ENCODE measurements at places on chromosomes 3 and 15.

DNA sequence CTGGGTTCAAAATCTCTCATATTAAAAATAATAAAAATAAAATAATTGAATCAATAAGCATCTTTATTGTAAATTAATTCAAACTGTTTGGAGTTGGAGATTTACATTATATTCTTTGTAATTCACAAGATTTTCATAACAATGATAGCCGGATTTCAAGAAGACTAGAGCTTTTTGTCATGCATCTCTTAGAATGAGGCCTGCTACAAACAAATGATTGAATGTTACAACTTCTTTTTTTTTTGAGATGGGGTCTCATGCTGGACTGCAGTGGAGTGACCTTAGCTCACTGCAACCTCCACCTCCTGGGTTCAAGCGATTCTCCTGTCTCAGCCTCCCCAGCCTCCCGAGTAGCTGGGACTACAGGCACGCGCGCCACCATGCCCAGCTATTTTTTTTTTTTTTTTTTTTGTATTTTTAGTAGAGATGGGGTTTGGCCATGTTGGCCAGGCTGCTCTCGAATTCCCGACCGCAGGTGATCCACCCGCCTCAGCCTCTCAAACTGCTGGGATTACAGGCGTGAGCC, 3.5 kb downstream of the SLTM start:
- DNase-seq, result no peak

DNA sequence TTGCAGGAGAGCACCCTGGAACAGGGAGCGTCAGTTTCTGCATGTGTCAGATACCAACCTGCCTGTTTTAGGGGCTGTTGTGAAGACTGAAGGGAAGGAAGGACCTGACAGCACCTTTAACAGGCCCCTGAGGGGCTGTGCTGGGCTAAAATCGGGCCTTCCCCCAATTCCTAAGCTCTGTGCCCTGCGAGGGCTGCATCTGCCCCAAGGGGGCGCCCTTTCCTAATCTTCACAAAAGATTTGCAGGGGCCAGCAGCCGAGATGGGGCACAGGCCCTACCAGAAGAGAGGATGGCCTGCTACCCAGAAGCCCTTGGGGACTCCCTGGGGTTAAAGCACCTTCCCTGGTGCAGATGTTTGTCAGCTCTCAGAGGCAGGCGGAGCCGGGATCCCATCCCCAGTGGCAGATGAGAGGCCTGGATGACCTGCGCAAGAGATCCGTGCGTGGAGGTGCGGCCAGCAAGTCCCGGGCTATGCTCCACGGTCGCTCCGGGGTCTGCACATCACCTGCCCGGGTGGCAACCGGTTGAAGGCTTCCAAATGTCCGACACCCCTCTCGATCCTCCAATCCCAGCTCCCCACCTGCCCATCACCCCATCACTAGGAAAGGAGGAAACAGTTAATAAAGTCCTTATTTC, 53.6 kb downstream of the RHCG start:
- DNase-seq, result no peak

DNA sequence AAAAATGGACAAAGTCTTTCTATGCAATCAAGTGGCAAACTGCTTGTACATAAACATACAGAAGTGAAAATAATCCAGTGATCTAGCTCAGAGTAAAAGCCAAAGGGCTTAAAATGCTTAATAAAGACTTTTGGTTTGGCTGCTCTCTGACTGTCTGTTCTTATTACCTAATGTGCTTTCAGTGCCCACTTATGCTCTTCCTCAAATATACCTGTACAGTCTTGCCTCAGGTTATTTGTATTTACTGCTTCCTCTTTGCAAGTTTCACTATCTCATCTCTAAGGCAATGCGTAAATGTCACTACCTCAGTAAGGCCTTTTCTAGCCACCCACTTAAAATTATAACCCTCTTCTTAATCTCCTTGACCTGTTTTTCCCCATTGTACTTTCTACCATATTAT, 171.8 kb downstream of the EPHA6 start:
- DNase-seq, result no peak

GRCh38 chr3:50545781-50546180, 21.8 kb downstream of the C3orf18 start:
- DNase-seq, result no peak

DNA sequence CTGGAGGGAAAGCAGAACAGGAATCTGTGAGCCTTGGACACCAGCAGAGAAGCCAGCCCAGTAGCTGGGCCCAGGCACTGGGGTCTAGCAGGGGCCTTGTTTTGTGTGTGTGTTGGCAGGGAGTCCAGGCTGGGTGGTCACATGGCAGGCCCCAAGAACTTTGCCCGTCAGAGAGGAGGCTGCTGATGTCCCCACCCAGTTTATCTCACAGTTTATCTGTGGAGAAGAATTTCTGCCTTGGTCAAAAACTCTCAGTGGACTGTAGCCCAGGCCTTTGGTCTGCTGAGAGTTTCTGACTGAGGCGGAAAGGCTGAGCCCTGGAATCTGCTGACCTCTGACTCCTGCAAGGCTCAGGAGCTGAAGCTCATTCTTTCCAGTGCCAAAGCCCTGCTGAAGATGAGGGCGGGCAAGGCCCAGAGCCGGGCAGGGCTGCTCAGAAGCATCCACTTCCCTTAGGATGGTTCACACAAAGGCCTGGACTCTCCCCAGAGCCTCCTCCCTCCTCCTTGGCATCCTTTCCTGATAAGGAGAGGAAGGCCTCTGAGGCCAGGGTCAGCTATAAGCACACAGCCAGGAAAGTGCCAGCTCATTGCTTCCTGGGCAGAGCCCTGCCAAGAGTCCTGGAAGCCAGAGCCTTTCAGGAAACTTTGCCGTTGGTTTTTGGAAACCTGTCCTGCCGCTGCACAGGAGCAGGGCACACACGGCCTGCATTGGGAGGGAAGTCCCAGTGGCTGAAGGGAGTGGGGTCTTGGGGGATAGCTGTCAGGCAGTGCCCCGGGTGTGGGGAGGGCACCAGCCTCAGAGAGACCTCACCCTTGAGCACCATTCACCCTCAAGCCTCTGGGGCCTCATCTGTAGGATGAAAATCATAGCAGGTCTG, 37.2 kb upstream of the SLCO2A1 start:
- no peak for DNase-seq

GRCh38 chr3:81300324-81300927, 461.0 kb downstream of the GBE1 start:
- DNase-seq, result no peak

DNA sequence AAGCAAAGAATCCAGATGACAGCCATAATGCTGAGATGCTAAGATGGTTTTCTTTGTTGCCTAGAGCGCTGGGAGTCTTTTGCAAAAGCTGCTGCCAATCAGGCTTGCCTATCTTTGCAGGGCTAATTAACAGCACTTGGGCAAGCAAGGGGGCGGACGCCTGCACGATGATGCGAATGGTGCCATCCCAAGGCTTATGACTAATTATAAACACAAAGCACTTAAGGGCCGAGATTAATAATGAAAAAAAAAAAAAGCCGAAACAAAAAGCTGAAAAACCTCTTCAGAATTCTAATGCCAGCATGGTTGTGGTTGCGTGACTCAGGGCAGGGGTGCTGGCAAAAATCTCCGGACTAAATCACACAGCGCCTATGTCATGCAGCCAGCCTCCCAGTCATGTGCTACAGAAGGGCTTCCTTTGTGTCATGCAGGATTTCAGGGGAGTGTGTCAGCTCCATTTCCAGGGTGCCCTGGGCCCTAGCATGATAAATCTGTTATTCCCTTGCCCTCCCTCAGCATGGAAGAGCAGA, 185.0 kb upstream of the ANKRD28 start:
- no peak for DNase-seq

- DNase-seq, result no peak
Measured at GRCh38 chr3:190385731-190386688, 2.0 kb upstream of the CLDN16 start.

GRCh38 chr3:160041465-160041864, 52.8 kb downstream of the IL12A start:
- no peak for DNase-seq

DNA sequence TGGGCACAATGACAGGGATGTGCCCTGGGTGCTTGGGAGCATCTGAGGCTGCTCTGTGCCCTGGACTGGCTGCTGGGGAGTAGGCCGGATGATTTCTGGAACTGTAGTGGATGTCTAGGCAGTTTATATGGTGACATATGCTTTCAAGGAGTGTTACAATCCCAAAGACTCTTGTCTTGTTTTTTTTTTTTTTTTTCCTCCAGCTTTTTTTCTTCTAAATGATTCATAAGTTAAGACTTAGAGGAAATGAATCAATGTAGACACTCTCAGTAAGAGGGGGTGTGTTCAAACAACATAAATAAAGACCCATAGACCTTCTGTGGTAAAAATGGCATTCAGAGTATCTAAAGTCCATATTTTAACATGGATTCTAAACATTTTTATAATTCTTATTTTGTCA, 706.1 kb upstream of the GOLIM4 start:
- DNase-seq, result no peak

DNA sequence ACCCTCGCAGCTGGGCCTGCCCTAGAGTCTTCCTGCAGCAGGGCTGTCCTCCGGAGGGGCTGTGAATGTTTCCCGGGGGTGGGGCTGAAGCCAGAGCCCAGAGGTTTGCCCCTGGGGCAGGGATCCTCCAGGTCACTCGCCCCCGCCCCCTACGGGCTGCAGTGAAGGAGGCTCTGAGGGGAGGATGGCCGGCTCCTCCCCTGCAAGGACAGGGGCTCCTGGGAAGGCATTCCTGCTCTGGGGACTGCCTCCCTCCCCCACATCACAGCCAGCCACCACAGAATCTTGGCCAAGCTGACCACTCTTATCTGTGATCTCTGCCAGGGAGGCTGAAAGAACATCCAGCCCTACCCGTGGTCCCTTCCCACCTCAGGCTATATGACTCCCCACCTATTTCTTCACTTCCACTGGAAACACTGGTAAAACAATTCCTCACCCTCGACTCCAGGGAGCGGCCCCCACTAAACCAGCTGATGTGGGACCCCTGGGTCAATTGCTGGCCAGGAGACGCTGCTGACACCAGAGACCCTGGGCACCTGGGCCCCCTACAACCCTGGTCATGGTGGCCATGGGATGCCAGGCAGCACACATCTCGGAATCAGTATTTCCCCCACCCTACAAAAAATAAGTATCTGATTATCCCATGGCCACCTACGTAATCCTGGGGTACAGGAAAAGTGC, 66.0 kb downstream of the HMCES start:
- DNase-seq, result no peak

DNA sequence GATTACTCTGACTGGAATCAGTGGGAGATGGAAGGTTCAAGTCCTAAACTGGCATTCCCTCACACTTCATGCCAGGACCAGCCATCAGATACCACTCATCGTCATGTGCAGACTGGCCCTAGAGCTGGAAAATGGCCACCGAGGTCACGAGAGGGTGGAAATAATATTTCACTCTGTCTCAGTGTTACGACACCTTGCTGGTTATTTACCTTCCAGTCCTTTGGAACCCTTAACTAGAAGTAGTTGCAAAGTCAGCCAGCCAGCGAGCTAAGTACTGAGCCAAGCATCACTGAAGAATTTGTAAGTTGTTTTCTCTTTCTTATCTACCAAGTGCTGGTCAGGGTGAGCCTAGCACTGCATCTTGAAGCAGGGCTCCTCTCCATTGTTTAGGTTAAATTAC, 309.9 kb upstream of the RASGRP1 start:
- no peak for DNase-seq

- DNase-seq, result no peak
Measured at GRCh38 chr15:101781928-101782327, 21.4 kb upstream of the OR4F6 start.

- no peak for DNase-seq
Measured at GRCh38 chr15:93645594-93645993, 556.6 kb upstream of the RGMA start.

DNA sequence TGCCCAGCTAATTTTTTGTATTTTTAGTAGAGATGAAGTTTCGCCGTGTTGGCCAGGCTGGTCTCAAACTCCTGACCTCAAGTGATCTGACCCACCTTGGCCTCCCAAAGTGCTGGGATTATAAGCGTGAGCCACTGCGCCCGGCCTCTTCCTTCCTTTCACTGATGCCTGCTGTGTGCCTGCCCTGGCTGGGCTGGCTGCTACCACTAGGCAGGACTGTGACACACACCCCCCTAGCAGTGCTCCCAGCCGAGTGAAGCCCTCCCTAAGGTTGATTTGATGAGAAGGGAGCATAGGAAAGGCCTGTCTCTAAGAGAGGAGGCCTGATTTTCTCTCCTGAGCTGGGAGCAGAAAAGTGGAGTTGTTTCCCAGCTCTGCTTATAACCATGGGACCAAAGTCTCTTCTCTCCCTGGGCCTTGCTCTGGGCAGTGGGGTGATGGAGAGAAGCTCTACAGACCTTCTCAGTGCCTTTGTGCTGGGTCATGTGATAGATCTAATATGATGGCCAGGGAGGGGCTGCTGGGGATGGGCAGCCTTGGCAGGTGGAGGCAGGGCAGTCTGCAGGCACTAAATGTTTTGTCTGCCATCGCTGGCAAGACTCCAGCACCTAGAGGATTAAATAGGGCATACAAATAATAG, 20.1 kb upstream of the SFMBT1 start:
- no peak for DNase-seq

- DNase-seq, result no peak
Measured at GRCh38 chr3:123657568-123657967, 72.7 kb upstream of the HACD2 start.

GRCh38 chr3:61978460-61979419, 394.6 kb downstream of the FEZF2 start:
- no peak for DNase-seq

- DNase-seq, result no peak
Measured at GRCh38 chr3:23959135-23959900, 14.2 kb downstream of the NR1D2 start.

GRCh38 chr3:101065962-101066361, 72.7 kb upstream of the ABI3BP start:
- no peak for DNase-seq

GRCh38 chr15:38174691-38175090, 77.9 kb upstream of the SPRED1 start:
- DNase-seq, result no peak

DNA sequence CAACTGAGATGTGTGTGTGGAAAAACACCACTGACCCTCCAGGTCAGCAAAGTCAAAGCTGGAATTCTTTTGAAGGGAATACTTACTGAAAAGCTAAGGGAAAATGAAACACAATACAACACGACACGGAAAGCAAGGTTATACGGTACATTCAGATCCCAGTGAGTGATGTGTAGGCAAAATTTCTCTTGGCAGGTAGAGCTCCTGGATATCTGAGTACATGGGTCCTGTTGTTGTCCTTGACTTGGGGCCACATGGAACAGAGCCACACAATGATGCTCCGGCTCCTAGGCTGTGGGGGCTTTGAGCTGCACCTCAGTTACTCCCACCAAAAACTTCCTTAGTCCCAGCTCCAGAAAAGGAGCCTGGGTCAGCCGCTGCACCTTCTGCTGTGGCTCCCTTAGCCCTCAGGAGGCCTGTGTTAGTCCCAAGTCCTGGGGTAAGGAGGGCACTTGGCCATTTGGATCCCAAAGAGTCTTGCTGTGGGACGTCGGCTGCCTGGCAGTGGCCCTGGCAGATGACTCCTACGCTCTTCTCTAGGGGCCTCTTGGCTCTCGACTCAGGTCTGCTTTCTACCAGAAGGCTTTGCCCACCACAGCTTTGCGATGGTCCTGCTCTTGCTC, 95.6 kb downstream of the ADCY5 start:
- DNase-seq, result no peak

All from activated naive CD4-positive, alpha-beta T cell (primary cell).